ENCODE measurements at places on chromosomes 4 and X. TPM values are rescaled to one million over a fixed set of nuclear protein-coding genes. Genes with fewer than 3 reads are reported as not detected.

The SSX2 gene
- not detected for total RNA-seq

The DSPP gene
- not detected for total RNA-seq

The GPR119 gene
- total RNA-seq = not detected

The APOO gene
- 5.4 TPM for total RNA-seq

The MAGEA6 gene
- total RNA-seq = under 0.01 TPM

The ATP7A gene
- 11.7 TPM for total RNA-seq

The AKAP14 gene
- total RNA-seq = not detected

The NEXMIF gene
- 0.09 TPM for total RNA-seq

The TMPRSS11A gene
- not detected for total RNA-seq

The CT47B1 gene
- total RNA-seq = not detected

The NR0B1 gene
- not detected for total RNA-seq

The F8A2 gene
- total RNA-seq = not detected

The WNK3 gene
- total RNA-seq = 0.14 TPM

The MSX1 gene
- total RNA-seq = 7.8 TPM

The RBM47 gene
- total RNA-seq = 2.5 TPM

The PNCK gene
- 0.74 TPM for total RNA-seq

The ARR3 gene
- not detected for total RNA-seq

The PASD1 gene
- total RNA-seq = not detected

The SLC9A6 gene
- total RNA-seq = 17.2 TPM

The HGFAC gene
- not detected for total RNA-seq

The APLN gene
- total RNA-seq = 4.3 TPM

The QRFPR gene
- total RNA-seq = not detected

The LGI2 gene
- not detected for total RNA-seq

The SORBS2 gene
- 2.4 TPM for total RNA-seq

The POU3F4 gene
- total RNA-seq = not detected

The RHOXF1 gene
- total RNA-seq = not detected

Measured in smooth muscle cell of bladder (primary cell).